ENCODE measurements at places on chromosomes 1 and 21. TPM values are rescaled to one million over a fixed set of nuclear protein-coding genes. Genes with fewer than 3 reads are reported as not detected.

Gene FAM72B
- 0.14 TPM for polyA plus RNA-seq

Gene ALPL
- polyA plus RNA-seq = 0.82 TPM

Gene SERTAD4
- 0.12 TPM for polyA plus RNA-seq

Gene F3
- polyA plus RNA-seq = 5.6 TPM

Gene TMPRSS15
- 0.04 TPM for polyA plus RNA-seq

Gene SYDE2
- polyA plus RNA-seq = 0.66 TPM

Gene GBP3
- 1.4 TPM for polyA plus RNA-seq
